ENCODE measurements at places on chromosomes 1 and 21. TPM values are rescaled to one million over a fixed set of nuclear protein-coding genes. Genes with fewer than 3 reads are reported as not detected.

The TSPAN1 gene
- total RNA-seq: 0.53 TPM

The REN gene
- not detected for total RNA-seq

The C1QC gene
- not detected for total RNA-seq

The FAM163A gene
- not detected for total RNA-seq

The SPRR2B gene
- total RNA-seq: not detected

The KRTAP19-6 gene
- not detected for total RNA-seq

The OTUD7B gene
- 23.8 TPM for total RNA-seq

The AMY2A gene
- total RNA-seq: not detected

The RAP1GAP gene
- total RNA-seq: 1.1 TPM

The TAL1 gene
- 0.07 TPM for total RNA-seq

The SLC45A1 gene
- total RNA-seq: 0.77 TPM

The PCBP3 gene
- total RNA-seq: 5.3 TPM

All from activated CD4-positive, alpha-beta memory T cell treated with anti-CD3 and anti-CD28 coated beads for 36 hours (primary cell).